ENCODE measurements at places on chromosomes 11 and 22.

- no peak for DNase-seq
Measured at GRCh38 chr22:29647954-29648737, 44.7 kb downstream of the NF2 start.

- DNase-seq, result peak; percentile 34
Measured at GRCh38 chr11:27153136-27153535, 112.5 kb downstream of the BBOX1 start.

DNA sequence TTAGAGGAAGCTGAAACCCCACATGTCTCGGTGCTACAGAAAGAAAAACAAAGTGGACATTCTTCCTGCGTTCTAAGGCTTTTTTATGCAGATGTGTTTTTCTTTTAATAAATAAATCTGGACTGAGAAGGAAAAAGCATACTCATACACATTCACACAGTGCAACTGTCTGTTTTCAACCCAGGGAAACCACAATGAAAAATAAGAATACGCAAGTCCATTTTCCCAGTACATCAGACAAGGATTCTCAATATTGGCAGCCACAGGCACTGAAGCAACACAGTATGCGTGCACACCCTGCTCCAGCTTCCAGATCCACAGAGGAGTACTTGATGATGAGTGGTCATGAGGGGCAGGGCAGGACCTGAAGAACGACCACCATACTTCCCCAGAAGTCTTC lies 86.9 kb downstream of the ETS1 start:
- peak; percentile 60 for DNase-seq

GRCh38 chr22:24768537-24769374 lies 5.8 kb downstream of the PIWIL3 start:
- DNase-seq, result peak; percentile 15

GRCh38 chr11:5624489-5625279 lies at the start of gene TRIM34:
Gene TRIM34 (plus strand): TSS chr11:5625001. CDS start chr11:5632332, 7,331 bp downstream.
- peak; percentile 55 for DNase-seq
